ENCODE measurements at places on chromosomes 6 and 20.

DNA sequence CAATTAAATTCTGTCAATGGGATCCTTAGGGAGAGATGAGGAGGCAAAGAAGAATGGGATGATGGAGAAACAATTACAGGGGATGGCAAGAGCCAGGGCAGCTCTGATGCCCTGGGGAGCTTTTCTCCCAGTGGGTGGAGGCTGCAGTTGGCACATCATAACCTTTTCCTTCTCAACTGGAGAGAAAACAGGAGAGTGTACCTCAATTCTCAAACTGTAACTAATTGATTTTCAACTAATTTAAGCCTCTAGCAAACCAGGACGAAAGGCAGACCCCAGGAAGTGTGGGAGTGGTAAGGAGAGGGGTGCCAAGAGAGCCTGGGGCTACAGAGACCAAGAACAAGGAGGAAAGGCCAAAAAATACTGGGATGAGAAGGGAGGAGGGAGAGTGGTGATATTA lies 5.7 kb downstream of the BMP5 start:
- DNase-seq: no peak

DNA sequence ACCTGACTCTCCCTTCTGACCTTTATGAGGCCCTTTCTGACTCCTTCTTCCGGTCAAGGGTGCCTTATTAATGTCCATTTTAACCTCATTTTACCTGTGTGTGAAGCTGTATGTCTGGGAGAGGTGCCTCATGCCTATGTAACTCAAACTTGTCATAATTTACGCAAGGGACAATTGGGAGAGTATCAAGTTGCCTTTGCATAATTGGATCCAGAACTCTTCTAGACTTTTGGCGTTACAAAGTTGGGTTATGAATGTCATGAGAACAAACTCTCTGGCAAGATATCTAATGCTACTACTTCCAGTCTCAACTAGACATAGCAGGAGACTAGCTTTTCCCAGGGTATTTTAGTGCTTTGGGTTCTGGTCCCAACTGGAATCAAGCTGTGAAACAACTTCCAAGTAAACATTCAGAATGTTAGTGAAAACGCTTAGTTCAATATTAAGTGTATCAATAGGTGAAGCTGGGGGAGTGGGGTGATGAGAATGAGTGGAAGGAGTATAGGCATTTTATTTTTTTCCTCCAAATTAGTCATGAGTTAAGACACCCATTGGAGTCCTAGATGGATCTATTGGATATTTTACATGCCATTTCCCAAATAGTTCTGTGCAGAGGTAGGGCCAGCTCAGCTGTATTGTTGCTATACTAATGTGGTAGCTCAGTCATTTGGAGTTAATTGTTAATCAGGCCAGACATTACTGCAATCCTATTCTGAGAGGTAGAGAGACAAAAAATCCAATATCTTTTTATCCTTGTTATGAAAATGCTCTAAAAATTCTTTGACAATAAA lies 159.9 kb downstream of the TFAP2B start:
- DNase-seq: no peak

DNA sequence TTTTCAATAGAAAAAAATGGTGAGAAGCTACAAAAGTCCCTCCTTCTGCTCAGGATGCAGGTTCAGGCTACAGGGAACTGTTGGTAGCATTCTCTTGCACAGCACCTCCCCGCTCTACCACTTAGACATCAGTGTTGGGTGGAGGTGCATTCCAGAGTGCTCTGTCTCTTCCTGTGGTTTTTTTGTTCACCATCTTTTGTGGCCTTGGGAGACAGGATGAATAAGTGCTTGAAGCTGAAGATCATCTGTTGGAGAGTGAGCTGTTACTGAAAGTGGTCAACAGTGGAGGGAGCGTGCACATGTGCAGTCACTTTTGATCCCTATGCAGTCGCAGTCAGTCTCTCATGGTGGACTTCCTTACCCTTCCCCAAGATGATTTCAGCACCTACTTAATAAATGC lies 16.6 kb upstream of the BTBD3 start:
- DNase-seq: no peak

- DNase-seq: no peak
Observed at GRCh38 chr6:97591955-97592354, 308.9 kb upstream of the MMS22L start.

- DNase-seq: no peak
Observed at GRCh38 chr6:37614491-37614890, 83.2 kb downstream of the MDGA1 start.

GRCh38 chr6:30678964-30679726 lies 6.3 kb upstream of the DHX16 start:
- peak; percentile 88 for DNase-seq
